ENCODE measurements at places on chromosomes 12 and 14.

- no peak for DNase-seq
Observed at GRCh38 chr14:75220156-75220555, 43.7 kb upstream of the TMED10 start.

DNA sequence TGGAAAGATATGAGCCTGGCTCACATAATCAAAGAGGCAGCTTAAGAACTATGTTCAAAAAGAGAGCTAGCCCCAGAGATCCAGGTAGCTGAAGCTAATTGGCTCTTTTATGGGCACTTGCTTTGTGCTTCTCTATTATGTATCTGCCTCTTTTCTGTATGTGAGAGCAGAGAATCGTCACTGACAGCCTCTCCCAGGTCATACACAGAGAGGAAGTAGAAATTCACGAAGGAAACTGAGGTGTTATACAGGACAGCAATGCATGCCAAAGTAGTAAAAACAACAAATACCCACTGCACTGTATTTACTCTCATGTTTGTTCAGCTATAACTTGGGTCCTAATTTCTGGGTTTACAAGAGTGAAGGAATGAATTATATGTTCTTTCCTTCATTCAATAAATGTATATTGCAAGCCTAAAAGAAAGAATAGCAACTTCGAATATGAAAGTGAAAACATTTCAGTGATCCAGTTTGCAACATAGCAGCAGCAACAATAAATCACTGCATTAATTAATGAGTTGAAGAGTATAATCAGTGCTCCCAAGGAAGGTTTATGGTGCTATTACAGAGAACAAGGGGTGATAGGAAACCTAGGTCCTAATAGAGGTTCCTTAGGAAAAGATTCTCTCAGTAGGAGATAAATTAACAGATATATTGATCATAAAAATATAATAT is 47.1 kb upstream of the ATXN7L3B start:
- no peak for DNase-seq

DNA sequence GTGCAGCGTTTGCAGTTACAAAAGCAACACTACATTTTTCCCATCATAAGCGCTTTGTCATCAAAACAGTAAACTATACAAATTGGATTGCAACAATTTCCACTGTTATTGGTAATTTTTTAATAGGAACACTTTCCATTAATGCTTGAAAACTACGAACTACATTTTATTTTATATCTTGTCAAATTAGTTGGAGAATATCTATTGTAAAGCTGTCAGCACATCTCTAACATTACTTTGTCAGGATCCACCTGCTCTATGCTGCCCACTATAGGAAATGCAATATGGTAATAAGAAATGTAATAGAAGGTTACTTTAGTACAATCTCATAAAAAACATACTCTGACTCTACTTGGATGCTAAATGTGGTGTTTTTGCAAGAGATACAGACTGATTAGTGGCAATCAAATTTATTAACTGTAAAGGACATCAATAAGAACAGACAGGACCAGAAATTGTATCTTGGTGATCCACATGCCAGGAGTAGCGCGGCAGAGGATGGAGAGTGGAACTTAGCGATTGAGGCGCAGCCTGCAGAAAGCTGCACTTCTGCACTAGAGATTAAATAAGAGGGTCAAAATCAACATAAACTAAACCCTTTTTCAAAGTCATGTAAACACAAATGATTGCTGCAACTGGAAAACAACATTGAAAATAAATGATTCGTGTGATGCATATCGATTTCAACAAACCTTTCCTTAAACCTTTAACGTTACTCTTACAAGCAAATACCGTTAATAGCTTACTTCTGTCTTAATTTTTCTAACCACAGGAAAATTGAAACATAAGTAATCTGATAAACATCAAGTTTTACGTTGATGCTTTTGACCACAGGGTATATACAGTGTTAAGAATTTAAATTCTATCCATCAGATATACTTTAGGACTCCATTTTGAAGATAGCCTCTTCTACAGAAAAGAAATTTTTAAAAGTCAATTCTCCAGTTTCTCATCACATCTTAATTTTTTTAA is 3.6 kb upstream of the ARID2 start:
- no peak for DNase-seq

GRCh38 chr14:56995010-56995409 is 184.7 kb upstream of the OTX2 start:
- DNase-seq, result no peak

DNA sequence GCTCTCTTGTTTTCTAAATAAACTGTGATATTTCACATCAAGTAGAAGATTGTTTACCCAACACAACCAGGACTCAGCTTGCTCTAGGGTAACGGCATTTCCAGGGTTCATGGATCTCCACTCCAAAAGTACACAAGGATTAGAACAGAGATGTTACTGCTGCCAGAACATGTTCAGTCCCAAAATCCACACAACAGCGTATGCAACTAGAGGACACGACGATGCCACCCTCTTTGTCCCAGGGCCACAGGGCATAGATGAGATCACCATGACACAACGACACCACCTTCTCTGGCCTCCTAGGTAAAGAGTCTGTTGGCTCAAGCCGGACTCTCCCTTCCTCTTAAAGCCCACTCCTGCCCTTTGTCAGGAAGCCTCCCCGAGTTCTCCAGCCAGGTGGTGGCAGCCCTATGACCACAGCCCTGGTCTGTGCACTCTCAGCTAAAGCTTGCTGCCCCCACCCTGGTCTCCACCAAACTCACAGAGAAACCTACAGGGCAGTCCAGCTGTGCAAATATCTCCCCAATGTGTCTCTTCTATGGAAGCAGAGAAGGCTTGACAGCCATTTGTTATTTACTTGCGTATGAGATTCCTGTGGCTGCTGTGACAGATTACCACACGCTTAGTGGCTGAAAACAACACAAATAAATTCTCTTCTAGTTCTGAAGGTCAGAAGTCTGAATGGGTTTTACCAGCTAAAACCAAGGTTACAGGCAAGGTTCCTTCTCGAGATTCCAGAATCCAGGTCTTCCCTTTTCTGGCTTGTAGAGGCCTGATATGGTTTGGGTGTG is 10.3 kb downstream of the CLMN start:
- no peak for DNase-seq

- no peak for DNase-seq
Observed at GRCh38 chr12:46386877-46387629, 14.5 kb upstream of the SLC38A2 start.

DNA sequence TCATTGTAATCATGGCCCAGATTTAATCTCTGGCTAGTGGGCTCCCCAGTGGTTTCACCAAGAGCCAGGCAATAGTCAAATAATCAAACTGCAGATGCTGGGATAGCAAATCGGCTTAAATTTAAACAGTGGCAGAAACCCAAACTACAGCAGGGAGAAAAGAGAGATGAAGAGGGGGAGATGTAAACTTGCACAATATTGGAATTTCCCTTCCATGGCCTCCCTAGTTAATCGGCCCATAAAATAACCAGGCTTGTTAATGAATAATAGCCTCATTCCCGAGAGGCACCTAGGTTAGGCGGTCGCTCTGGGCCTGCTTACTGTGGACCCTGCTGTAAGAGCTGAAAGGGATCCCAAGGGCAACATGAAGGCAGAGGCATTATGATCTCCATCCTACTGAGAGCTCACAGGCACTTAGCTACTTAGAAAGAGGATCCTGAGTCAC is 116.2 kb downstream of the NUAK1 start:
- DNase-seq, result no peak

- no peak for DNase-seq
Observed at GRCh38 chr12:33830070-33830469, 192.2 kb upstream of the ALG10 start.

GRCh38 chr14:100726550-100727085 is at the start of gene DLK1:
Gene DLK1 (plus strand): TSS chr14:100726892. CDS start chr14:100727069, 177 bp downstream.
- DNase-seq, result no peak

- DNase-seq, result no peak
Observed at GRCh38 chr14:100140452-100141078, 18.9 kb downstream of the DEGS2 start.

GRCh38 chr14:22919601-22919921 is 612 bp upstream of the RBM23 start:
- no peak for DNase-seq

GRCh38 chr14:59964251-59965007 is 44.5 kb downstream of the LRRC9 start:
- DNase-seq, result no peak

- DNase-seq, result no peak
Observed at GRCh38 chr12:123828854-123829547, 66.9 kb downstream of the DNAH10 start.

DNA sequence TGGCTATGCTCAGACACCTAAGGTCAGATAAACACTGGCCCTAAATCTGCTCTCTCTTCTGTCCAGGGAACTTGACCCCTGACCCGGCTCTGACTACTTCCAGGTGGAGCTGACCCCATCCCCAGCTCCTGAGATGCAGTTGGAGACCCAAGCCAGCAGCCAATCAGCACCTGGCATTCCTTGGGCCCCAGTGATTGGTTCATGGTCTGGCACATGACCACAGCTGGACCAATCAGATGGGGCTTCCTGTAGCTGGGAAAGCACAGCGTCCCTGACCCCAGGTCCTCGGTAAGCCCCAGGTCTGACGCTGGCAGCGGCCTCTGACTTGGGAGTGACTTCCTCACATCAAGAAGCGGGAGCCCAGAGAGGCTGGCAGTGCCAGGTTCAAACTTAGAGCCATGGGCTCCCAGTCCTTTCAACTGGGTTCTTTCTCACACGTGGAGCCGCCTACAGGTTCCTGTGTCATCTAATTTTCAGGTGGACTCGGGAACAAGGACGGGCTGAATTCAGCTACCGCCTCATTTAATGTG is 915.4 kb upstream of the TMEM132C start:
- DNase-seq, result no peak

DNA sequence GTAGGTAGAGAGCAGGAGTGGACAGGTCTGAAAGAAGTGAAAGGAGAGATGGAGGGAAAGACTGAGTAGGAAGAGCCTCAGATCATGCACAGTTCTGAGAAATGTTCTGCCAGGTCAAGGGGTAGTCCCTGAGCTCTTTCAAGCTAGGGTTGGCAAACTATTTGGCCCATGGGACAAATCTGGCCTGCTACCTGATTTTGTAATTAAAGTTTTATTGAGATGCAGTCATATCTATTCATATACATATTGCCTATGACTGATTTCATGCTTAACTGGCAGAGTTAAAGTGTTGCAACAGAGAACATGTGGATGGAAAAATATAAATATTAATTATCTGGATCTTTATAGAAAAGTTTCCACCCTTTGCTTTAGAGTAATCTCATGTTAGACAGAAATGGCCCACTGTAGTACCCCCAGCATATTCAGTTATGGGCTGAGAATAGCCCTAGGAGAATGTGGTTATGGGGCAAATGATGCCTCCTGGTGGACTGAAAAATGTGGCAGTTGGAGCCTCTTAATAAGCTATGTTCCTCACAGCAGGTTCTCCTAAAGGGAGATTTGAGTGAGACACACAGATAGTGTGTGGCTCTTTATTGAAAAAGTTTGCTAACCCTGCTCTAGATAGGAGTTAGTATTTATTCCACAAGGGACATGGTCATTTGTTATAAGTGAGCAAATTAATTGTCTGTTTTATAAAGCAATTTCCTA is 476.9 kb downstream of the LRIG3 start:
- no peak for DNase-seq

DNA sequence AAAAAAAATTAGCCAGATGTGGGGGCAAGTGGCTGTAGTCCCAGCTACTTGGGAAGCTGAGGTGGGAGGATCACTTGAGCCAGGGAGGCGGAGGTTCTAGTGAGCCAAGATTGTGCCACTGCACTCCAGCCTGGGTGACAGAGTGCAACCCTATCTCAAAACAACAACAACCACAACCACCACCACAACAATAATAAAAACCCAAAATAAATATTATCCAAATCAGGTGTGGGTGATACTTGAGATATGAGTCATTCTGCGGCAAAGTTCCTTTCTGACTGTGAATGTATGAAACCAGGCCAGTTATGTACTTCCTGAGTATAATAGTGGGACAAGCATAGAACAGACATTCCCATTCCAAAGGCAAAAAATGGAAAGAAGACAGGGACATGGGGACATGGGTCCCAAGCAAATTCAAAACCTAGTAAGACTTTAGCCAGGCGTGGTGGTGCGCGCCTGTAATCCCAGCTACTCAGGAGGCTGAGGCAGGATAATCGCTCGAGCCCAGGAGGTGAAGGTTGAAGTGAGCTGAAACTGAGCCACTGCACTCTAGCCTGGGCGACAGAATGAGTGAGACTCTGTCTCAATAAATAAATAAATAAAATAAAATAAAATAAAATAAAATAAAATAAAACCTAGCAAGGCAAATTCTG is 9.7 kb upstream of the ERC1 start:
- DNase-seq, result no peak

DNA sequence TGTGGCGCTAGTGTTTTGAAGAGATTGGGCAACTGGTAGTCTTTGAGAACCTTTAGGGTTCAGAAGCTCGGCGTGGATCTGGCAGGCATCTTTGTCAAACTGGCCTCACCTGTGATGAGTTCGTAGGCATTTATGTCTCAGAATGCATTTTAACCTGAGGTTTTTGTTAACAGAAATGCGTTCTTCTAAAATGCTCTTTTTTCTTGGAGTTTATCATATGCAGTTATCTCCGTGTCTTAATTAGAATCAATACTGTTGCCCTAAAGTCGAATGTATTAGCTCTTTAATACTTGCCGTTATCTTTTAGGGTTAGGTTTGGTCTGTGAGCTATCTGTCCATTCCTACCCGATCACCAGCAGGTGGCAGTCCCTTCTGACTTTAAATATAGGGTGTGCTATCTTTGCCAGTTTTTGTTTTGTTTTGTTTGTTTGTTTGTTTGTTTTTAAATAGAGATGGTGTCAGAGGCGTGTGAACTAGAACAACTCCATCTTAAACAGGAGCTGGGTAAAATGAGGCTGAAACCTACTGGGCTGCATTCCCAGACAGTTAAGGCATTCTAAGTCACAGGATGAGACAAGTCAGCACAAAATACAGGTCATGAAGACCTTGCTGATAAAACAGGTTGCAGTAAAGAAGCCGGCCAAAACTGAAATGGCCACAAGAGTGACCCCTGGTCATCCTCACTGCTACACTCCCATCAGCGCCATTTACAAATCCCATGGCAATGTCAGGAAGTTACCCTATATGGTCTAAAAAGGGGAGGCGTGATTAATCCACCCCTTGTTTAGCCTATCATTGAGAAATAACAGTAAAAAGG is 1.4 kb downstream of the ATF1 start:
- no peak for DNase-seq

- no peak for DNase-seq
Observed at GRCh38 chr14:90447720-90448497, 51.1 kb downstream of the CALM1 start.

DNA sequence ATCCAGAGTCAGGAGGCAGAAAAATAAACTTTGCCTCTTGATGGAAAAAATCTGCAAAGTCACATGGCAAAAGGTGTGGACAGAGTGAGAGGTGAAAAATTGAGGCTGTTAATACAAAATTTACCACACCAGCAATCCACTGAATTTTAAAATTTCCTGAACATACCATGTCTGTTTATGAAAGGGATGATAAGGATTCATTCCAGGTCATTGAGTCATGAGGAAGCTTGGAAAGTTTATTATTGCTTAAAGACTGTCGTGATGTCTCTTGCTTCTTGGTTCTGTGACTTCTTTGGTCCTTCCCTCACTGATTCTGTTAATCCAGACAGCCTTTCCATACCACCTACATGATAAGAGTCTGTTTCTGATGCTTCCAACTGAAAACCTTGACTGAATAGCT is 73.2 kb downstream of the TTC6 start:
- no peak for DNase-seq
